ENCODE measurements at places on chromosomes 3 and 15.

DNA sequence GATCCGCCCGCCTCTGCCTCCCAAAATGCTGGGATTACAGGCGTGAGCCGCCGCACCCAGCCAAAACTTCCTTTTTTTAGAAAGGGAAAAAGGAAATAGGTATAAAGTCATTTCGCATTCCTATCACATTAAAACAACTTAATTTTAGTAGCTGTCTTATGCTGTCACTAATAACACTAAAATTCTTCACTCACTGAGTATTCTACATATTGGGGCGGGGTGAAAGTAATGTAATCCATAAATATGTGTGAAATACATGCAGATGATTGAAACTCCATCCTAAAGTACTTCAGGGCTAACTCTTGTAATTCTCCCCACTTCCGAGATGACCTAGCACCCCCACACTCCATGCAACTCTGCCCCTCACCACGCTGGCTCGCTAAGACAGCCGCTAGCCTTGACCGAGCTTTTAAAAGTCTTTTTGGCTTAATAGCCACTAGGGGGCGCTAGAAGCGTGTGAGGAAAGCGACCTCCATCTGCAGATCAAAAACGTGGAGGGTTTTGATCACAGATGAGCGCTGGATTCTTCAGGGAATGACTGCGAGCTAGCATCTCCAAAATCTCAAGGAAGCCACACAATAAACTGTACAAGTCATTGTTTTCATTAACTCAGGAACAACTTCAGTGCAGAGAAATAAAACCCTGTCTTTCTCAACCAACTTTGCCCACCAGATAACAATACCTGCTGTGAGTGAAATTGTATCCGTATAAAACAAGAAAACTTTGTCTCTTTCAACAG is 129.3 kb upstream of the IGF1R start:
- peak; percentile 94 for DNase-seq

GRCh38 chr15:81060907-81061306 is 60.2 kb downstream of the TLNRD1 start:
- DNase-seq = no peak

DNA sequence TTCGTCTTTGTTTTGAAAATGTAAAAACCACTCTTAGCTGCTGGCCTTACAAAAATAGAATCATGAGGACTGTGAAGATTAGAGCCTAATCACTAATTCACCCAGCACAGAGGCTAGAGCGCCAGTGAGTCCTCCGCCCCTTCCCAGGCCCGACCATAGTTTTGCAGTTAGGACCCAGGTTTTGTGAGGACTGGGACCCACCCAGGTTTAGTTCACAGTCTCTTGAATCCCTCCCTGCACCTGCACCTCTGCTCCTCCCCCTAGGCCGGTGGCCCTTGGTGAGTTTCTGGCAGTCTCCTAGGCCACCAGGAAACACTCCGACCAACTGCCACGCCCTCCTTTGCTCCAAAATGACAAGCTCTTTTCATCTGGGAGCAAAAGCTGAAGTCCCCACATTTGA is 136.0 kb upstream of the CCDC54 start:
- DNase-seq = peak; percentile 31

- no peak for DNase-seq
Measured at GRCh38 chr3:39870706-39871105, 61.3 kb downstream of the MYRIP start.

- DNase-seq = no peak
Measured at GRCh38 chr3:153624310-153625030, 462.4 kb downstream of the RAP2B start.

DNA sequence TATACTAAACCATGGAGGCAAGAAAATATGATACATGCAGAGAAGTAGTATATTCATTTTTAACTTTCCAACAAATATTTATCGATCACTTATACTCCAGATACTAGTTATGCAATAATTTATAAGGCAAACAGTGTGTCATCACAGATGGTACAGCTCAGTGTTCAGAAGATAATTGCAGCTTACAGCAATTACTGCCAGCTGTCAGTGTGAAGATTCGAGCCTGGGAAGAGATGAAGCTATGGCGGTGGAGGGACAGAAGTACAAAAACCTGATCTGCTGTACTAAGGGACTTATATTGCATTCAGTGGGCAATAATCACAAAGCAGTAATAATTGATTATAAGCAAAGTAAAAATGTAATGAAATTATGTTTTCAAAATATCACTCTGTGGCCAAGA is 170.6 kb upstream of the EPHA3 start:
- DNase-seq = no peak
